ENCODE measurements at places on chromosomes 6 and 20. TPM values are rescaled to one million over a fixed set of nuclear protein-coding genes. Genes with fewer than 3 reads are reported as not detected.

Gene OR12D3
- not detected for total RNA-seq

Gene SLC17A2
- not detected for total RNA-seq

Gene TSBP1
- not detected for total RNA-seq

Gene PTCRA
- total RNA-seq: not detected

Gene RSPO4
- not detected for total RNA-seq

Gene RUNX2
- total RNA-seq: 8.0 TPM

Gene RGS17
- 13.8 TPM for total RNA-seq

Gene WFDC10B
- total RNA-seq: not detected

Gene OTOR
- not detected for total RNA-seq

Gene FAM83B
- total RNA-seq: not detected
